Activated effector memory CD4-positive, alpha-beta T cell treated with Interleukin-2 at 50 U/mL for 16 hours (primary cell): ENCODE measurements at places on chromosomes 12 and 14.

- DNase-seq: no peak
Observed at GRCh38 chr14:52078095-52078531, 9.3 kb upstream of the NID2 start.

GRCh38 chr12:10354071-10354470 lies 35.8 kb downstream of the KLRK1 start:
- no peak for DNase-seq

- DNase-seq: no peak
Observed at GRCh38 chr12:92581604-92582003, 121.2 kb upstream of the PLEKHG7 start.

- DNase-seq: no peak
Observed at GRCh38 chr14:32571995-32572866, 243.1 kb downstream of the AKAP6 start.

- DNase-seq: no peak
Observed at GRCh38 chr14:92400579-92401444, 77.8 kb downstream of the SLC24A4 start.

GRCh38 chr12:66648033-66648735 lies 30.7 kb downstream of the GRIP1 start:
- DNase-seq: no peak
